Neural progenitor cell (in vitro differentiated cells): ENCODE measurements at places on chromosomes 13 and 19.

DNA sequence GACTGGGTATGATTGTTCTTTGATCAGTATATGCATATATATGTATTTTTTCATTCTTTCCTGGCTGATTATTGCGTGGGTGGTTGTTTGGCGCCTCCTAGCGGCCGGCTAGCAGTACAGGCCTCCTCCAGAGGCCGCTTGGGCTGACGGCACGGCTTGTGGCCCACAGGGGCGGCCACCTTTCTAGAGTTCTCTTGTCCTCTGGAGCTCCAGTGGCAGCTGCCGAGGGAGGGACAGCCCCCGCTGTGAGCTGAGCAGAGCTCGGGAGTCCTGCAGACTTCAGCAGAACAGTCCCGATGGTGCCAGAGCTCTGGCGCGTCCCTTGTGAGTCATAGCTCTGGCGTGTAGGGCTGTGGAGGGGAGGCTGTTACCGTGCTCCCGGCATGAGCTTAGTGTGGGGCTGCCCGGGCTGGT, 22.5 kb upstream of the ZNF429 start:
- peak; percentile 26 for DNase-seq

GRCh38 chr13:59671881-59672280, 491.8 kb downstream of the DIAPH3 start:
- DNase-seq, result no peak

DNA sequence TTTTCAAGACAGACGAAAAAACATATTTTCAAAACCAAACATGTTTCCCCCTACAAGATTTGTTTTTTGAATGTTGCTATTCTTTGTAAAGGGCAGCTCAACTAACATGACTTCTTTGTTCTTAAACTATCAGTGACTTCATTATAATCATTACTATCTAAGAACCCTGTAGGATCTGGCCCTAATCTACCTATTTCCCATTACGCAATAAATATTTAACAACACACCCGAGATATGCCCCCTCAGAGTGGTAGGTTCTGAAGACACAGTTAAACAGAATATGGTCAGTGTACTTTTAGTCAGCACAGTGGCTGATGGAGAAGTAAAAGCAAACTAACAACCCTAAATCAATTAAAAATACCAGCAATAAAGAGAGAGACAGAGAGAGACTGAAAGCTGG, 186.9 kb downstream of the DIAPH3 start:
- no peak for DNase-seq

GRCh38 chr13:110403721-110404120, 96.6 kb downstream of the COL4A2 start:
- DNase-seq, result no peak

DNA sequence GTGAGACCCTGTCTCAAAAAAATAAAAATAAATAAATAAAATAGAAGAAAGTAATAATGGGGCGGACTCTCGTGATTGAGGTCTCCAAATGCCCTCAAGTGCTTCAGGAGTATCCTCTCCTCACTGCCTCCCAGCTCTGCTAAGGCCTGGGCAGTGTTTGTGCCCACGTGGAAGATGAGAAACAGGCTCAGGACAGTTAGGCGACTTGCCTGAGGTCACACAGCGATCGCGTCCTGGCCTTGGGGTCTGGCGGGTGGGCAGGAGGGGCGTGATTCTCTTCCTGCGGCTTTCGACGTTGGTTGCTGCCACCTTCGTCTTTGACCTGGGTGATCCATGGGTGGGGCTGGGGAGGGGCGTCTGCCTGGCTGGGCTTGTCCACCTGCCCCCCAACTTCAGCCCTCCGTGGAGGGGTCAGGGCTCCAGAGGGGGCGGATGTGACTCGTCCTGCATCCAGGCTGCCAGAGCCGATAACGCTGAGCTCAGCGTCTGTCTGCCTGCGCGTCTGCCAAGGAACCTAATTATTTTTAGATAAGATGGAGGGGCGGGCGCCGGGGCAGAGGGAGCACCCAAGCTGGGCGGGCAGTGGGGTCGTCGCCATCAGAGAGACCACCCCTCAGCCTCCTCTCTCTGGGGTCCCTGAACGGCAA, 56.9 kb downstream of the NFIC start:
- no peak for DNase-seq

DNA sequence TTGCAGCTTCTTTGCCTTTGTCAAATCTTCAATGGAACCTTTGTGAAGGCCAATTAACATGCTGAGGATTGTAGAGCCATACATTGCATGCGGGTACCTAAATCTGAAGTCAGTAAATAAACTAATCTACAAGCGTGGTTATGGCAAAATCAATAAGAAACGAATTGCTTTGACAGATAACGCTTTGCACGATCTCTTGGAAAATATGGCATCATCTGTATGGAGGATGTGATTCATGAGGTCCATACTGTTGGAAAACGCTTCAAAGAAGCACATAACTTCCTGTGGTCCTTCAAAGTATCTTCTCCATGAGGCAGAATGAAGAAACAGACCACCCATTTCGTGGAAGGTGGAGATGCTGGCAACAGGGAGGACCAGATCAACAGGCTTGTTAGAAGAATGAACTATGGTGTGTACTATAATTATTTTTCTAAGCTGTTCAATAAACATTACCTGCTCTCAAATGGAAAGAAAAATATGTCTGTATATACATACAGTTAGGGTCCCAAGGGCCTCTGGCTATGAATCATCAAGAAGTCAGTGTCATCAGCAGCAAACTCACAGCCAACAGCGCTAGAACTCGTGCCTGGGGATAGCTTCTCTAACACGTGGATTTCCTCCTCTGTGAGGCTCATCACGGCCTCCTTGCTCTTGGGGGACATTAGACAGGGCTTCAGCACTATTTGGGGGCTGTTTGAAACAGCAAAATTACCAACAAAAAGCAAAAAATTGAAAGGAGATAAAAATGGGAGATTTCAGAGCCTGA, 2.9 kb upstream of the CD70 start:
- no peak for DNase-seq

DNA sequence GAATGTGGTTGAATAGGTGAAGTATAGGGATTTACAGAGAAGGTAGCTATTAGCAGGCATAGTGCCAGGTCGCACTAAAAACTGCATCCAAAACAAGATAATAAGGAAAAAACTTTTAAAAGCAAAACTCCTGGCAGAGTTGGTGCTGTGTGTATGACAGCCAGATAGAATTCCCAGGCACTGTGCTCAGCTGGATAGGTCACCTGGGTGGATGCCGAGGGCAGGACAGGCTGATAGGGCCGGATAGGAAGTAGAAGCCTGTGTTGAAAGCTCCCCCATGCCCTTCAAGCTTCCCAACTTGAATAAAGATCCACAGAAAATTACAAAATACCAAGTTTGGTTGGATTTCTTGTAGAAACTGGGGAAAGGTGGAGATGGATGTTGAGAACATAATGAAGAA, 48.9 kb upstream of the TDRD3 start:
- no peak for DNase-seq

GRCh38 chr13:75797239-75797638, 161.1 kb downstream of the LMO7 start:
- no peak for DNase-seq

DNA sequence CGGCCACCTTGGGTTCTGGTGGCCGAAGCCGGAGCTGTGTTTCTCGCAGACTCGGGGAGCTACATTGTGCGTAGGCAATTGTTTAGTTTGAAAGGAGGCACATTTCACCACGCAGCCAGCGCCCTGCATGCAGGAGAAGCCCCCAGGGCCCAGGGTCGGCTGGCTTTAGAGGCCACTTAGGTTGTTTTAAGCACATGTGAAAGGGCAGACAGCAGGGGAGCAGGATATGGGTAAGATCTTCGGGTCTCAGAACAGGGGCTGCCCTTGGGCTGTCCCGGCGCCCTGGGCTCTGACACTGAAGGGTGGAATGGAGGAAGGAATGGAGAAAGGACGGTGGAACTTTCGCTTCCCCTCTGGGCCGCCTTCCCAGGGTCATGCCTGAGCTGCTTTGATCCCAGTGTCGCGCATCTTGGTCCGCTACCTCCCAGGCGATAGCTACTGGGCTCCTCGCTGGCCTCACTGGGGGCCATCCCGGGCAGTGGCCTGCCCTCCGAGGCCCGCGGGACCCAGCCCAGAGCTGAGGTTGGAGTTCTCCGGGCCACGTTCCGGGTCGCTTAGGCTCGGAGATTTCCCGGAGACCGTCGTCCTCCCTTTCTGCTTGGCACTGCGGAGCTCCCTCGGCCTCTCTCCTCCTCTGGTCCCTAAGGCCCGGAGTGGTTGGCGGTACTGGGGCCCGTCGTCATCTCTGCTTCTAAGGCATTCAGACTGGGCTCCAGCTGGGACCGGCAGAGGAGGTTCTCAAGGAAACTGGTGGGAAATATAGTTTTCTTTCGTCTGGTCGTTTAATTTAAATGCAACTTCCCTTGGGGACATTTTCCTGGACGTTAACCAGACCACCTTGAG, 4.3 kb upstream of the POU4F1 start:
- DNase-seq, result peak; percentile 62

- DNase-seq, result no peak
These were observed 47.0 kb upstream of the RAP2A start for GRCh38 chr13:97386801-97387484.

GRCh38 chr19:30090963-30091362, 148.9 kb downstream of the URI1 start:
- DNase-seq, result no peak

DNA sequence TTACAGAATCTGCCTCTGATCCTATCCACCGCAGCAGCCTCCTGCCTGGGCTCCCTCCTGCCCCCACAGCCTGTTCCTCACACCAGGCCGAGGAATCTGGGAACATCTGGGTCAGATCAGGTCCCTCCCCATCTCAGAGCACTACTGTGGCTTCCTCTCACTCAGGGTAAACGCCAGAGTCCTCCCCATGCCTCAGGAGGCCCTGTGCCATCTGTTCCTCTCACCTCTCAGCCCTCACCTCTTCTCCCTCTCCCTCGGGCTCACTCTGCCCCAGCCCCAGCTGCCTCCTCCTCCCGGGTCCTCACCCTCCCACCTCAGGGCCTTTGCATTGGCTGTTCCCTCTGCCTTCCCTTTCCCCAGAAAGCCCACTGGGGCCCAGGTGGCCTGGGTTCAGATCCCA, 18.2 kb downstream of the FCGBP start:
- no peak for DNase-seq

DNA sequence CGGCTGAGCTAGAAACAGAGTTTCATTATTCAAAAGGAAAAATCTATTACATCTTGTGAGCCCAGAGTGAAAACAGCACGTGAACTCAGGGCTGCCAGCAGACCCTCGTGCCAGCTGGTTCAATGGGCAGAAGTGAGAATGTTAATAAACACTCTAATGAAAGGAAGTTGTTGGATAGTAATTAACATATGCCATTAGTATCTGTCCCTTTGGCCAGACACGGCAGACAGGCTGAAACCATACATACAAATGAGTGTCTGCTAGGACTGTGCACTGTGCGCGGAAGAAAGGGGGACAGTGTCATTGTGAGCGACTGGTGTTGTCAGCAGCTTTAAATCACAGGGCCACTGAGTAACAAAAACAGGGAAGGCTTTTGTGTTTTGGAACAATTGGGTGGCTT, 121.9 kb upstream of the TSC22D1 start:
- DNase-seq, result peak; percentile 42

GRCh38 chr19:54576411-54576976, 2.9 kb downstream of the LILRA2 start:
- no peak for DNase-seq

GRCh38 chr19:5536337-5536894, 31.3 kb downstream of the TINCR start:
- DNase-seq, result peak; percentile 97

DNA sequence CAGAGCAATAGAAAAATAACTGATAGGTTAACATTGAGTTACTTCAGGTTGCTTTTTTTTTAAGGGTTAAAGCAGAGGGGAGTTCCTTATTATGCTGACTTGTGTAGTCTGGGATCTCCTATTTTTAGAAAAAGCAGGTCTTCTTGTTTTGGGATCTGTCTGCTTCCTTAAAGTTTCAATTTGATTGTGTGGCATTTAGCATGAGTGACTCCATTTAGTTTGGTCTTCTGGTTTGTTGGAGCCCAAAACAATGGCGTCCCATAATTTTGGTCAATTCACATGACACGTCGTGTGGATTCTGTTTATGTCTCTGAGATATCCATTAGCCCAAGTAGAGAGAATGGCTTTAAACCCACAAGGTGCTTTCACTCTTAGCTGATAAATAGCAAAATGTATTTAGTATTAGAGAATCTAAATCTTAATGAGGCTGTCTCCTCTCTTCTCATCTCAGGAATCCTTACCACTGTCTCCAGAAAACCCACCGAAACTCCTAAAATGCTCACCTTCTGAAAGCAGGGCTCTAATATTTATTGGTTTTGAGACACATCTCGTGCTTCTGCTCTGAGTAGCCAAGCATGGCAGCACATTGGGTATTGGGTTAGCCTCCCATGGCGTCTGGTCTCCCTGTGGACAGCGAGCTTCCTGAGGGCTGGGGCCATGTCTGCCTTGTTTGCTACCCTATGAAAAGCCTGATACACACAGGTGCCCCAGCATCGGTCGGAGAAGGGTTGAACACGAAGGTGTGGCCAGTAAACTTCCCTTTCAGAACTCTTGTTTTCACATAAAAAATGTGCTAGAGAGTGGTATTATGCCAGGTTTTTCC, 67.2 kb upstream of the GPR183 start:
- no peak for DNase-seq

DNA sequence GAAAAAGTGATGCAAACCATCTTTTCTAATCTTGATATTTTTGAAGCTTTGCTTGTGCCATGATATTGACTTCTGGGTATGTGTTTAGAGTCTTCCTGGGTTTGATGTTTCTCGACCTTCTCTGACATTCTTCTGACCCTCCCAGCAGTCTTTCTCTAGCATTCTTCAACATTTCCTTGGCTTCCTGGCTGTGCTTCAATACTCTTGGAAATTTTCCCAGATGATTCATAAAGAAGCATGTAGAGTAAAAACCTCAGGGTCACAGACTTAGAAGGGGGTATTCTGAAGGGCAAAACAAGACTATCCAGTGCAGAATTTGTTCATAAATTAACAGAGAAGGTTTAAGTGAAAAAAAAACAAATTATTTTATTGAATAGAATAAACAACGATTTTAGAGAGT, 946.3 kb upstream of the PCDH9 start:
- no peak for DNase-seq

DNA sequence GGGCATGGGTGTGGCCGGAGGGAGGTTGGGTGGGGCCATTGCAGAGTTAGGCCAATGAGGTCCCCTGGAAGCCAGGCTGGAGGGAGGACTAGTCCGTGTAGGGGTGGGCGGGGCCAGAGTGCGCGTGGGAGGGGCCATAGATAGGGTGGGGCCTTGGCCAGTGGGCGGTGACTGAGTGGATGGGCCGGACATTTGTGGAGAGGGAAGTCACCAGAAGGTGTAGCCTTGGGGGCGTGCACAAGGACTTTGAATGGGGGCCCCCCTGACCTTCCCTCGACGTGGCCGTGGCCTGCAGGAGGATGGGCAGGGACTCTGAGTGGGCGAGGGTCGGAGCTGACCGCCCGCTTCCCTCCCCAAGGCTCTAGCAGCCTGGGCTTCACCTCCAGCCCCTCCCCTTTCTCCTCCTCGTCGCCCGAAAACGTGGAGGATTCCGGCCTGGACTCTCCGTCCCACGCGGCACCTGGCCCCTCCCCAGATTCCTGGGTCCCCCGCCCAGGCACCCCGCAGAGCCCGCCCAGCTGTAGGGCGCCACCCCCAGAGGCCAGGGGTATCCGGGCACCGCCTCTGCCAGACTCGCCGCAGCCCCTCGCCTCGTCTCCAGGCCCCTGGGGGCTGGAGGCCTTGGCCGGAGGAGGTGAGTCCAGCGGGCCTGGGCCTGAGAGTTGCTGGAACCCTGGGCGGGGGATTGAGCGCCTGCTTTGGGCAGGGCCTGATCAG, 16.5 kb upstream of the B3GNT3 start:
- peak; percentile 84 for DNase-seq
